Iris pigment epithelial cell (primary cell): ENCODE measurements at places on chromosomes 6 and 20.
A peak's percentile ranks its signal among the peaks of the same experiment; 100 is the strongest.

- no peak for DNase-seq
Measured at GRCh38 chr6:98838032-98838431, 3.7 kb downstream of the POU3F2 start.

DNA sequence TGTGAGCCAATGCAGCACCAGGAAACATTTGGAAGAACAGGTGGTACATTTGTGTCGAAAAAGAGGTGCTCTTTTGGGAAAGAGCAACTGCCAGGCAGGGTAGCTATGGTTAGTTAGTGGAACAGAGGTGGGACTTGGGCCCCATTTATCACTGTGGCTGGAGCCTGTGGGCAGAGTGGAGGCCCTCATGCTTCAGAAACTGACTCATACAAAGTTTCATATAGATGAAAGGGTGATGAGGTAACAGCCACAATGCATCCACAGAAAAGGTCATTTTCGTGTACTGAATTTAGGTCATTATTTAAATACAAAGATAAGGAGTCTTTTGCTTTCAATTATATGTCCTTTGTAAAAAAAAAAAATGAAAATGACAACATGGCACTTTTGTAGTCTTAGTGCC, 76.4 kb upstream of the HS3ST5 start:
- DNase-seq = peak; percentile 0

- no peak for DNase-seq
Measured at GRCh38 chr6:42271834-42272805, 54.5 kb upstream of the MRPS10 start.

- no peak for DNase-seq
Measured at GRCh38 chr20:58403272-58403671, 14.2 kb downstream of the VAPB start.

DNA sequence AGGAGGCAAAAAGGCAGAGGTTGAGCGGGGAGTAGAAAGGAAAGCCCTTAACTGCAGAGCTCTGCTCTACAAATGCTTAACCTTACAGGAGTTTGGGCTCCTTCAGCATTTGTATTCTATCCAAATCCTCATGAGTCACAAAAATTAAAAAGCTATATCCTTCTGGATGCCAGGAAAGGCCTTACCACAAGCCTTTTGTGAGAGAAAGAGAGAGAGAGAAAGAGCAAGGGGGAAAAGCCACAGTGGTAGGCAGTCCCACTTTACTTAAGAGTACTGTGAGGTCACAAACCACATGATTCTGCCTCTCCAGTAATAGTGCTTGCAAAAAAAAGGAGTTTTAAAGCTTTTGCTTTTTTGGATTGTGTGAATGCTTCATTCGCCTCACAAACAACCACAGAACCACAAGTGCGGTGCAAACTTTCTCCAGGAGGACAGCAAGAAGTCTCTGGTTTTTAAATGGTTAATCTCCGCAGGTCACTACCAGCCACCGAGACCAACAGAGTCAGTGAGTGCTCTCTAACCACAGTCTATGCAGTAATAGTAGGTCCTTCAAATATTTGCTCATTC, at the start of gene RUNX2:
RUNX2 (plus strand) TSS at position 375 of the 567 bp plus-strand sequence. CDS start 397 bp downstream, outside the sequence.
- DNase-seq = peak; percentile 88

DNA sequence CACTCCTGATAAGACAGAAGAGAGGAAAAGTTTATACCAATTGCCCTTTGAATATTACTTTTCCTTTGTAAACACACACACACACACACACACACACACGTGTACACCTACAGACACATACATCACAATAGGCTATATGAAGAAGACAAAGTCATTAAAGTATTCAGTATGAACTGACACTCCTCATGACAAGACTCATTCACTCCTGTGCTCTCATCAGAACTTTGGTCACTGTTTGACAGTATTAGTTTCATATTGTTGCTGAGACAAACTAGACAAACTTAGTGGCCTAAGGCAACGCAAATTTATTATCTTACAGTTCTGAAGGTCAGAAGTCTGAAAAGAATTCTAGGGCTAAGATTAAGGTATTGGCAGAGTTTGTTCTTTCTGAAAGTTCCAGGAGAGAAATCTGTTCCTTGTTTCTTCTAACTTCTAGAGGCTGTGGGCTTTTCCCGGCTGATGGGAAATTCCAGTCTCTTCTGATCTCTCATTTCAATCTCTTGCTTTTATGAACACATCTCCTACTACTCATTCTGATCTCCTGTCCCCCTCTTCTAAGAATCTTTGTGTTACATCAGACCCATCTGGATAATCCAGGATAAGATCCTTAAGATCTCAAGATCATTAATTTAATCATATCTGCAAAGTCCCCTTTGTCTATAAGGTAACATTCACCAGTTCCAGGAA, 171.3 kb downstream of the HACE1 start:
- DNase-seq = no peak

DNA sequence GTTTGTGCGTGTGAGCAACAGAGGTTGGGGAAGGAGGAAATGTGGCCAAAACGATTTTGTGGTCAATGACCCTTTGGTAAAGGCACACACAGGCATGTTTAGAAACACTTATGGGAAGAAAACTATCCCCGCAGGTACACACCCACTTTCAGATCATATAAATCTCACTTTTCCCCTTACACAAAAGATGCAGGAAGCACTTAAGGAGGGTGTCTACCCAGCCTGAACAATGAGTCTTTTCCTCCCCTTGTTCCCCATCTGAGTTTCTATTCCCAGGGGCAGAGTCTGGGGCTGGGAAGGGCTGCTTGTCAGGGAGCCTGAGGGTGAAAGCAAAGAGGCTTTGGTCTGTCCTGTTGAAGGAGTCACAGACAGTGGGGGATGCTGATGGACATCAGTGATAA, 193.2 kb upstream of the SALL4 start:
- DNase-seq = peak; percentile 51

DNA sequence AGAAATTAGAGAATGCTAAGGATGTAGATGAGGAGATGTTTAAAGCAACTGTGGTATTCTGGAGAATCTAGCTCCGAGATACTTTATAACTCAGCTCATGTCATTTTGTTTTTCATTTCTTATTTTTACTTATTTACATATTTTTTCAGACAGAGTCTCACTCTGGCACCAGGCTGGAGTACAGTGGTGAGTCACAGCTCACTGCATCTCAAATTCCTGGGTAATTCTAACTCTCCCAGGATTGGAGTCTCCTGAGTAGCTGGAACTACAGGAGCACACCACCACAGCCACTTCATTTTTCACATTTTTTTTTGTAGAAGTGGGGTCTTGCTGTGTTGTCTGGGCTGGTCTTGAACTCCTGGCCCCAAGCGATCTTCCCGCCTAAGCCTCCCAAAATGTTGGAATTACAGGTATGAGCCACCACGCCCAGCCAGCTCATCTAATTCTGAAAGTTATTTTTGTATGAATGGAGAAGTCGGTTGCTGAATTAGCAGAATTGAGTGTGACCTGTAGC, 94.3 kb upstream of the FAM8A1 start:
- peak; percentile 57 for DNase-seq

DNA sequence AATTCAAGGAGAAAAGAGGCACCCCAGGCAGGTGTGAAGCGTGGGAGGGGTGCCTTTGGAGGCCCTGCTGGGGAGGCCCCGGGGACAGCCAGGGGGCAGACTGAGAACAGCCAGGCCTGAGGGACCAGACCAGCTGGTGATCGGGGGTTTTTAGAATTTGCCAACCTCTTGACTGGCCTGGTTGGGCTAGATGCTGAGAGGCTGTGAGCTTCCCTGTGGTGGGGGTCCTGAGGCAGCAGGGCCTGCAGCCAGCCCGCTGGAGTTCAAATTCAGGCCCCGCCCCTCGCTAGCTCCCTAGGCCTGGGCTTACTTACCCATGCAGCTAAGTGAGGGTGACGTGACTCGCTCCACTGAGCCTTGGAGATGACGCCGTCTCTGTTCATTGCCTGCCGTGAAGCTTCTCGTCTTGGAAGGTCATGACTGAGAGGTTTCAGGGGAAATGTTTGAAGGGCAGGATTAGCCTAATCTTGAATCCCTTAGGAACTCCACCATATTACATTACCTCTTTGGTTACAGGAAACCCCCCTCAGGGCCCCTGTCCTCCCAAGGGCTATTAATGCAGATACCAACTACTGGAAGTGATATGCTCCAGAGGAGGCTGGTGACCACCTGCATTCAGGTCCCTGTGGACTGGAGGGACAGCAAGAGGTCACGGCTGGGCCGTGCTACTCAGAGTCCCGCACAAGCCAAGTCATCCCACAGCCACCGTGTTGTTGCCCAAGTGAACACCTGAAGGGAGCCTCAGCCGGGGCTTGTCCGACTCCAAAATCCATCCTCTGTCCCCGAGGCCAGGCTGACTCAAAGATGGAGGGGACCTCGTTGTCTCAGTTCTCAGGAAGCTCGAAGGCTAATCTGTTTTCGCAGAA, 73.9 kb upstream of the DUSP22 start:
- DNase-seq = no peak

DNA sequence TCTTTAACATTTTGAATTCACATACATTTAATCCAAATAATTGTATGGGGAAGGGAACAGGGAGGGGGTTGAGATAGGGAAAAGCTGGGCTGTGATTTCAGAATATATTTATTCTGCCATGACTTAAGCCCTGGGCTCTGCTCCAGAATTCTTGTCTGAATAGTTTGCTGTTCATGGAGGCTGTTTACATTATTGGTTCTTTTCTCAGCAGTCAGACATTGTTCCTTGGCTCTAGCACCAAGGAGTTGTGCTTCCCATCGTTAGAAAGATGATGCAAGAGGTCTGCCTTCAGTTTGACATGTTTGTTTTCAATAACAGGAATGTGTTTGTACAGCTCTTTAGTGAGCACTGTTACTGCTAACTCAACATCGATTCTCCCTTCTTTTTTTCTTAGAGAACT, 198.8 kb upstream of the CDYL start:
- DNase-seq = peak; percentile 98

DNA sequence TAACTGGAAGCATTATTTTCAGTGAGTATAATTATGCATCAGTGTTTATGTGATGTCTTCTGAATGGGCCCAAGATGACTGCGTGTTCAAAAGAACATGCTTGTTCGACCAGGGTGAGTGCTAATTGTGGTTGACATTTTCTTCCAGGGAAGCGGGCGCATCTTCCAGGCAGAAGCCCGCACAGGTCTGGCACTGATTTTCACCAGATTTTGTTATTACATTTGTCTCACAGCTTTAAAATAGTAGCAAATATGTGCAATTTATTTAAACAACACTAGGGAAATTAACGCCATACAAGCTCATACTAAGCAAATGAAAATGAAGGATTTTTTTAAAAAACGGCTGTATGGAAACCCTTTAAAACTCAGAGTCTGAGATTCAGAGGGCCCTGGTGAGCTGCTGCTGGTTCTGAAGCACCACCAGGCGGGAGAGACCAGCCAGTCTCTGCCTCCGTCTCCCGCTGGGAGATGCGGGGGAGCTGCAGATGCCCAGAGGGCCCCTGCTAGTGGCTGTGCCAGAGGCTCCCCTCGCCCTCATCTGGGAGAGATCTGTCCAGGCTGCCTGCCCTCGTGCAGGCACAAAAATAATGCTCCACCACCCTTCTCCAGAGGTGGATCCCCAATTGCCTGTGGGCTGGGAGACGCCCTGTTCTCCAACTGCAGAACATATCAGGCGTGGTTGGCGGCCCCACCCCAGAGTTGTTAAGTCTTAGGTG, 297.0 kb downstream of the TAF4 start:
- DNase-seq = no peak

GRCh38 chr6:96391776-96392360, 129.7 kb upstream of the UFL1 start:
- DNase-seq = no peak
